ENCODE measurements at places on chromosomes 7 and 10.

GRCh38 chr7:50710441-50711154 lies 72.1 kb downstream of the GRB10 start:
- peak; percentile 88 for DNase-seq

- no peak for DNase-seq
Observed at GRCh38 chr10:60253484-60253883, 136.2 kb downstream of the ANK3 start.

DNA sequence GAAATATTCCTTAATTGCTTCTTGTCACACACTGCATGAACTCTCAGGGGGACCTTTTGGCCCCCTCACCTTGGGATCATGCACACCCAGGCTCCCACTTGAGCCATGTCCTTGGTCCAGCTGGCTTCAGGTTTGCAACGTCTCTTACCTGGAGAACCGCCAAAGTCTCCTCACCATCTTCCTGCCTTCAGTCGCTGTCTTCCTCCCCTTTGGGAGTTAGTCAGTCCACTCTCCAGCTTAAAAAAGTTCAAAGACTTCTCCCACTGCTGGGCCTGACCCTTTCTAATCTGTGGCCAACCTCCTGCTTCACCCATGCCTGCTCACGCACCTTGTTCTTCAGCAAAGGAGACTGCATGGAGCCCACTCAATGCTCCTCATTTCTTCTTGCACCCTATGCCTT lies 82.6 kb upstream of the LRRC4 start:
- no peak for DNase-seq

- no peak for DNase-seq
Observed at GRCh38 chr7:146864644-146865043, 748.0 kb downstream of the CNTNAP2 start.

GRCh38 chr7:120609136-120609753 lies 248.7 kb downstream of the TSPAN12 start:
- no peak for DNase-seq

GRCh38 chr7:30738026-30738915 lies 13.7 kb upstream of the INMT start:
- DNase-seq, result no peak

DNA sequence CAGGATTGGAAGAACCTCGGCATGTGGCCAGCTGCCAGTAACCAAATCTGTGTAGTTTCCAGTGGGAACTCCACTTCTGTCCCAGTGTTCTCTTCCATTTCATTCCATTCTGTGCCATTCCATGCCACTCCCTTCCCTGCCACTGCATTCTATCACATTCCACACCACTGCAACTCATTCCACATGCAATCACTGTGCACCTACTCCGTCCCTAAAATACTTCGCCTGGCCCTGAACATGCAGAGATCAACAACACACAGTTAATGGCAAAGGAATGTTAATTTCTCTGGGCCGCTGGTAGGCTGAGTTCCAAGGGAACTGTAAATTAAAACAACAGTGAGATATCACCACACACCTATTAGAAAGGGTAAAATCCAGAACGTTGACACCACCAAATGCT lies 64.8 kb downstream of the AKR1B1 start:
- DNase-seq, result no peak

DNA sequence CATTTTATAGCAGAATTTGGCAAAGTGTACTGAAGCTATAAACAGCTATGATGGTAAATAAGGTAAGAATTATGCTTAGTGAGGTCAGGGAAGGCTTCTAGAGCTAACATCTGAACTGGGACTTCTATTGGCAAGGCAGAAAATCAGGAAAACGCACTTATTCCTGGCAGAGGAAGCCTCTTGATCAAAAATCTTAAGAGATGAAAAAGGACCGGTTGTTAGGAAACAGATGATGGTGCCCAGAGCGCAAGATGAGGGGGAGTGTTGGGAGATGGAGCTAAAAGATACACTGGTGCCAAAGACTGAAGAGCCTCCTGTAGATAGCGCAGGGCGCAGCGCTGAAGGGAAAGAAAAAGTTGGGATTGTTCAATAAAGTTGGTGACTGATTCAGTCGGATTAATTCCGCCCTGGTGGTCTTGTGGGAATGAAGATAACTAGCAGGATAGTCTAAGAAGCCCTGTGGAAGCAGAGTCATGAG lies 550 bp upstream of the CALU start:
- DNase-seq, result no peak

- DNase-seq, result no peak
Observed at GRCh38 chr7:148260599-148260998, 330.0 kb upstream of the C7orf33 start.

- peak; percentile 35 for DNase-seq
Observed at GRCh38 chr7:134457210-134457609, 1.7 kb downstream of the AKR1B1 start.

DNA sequence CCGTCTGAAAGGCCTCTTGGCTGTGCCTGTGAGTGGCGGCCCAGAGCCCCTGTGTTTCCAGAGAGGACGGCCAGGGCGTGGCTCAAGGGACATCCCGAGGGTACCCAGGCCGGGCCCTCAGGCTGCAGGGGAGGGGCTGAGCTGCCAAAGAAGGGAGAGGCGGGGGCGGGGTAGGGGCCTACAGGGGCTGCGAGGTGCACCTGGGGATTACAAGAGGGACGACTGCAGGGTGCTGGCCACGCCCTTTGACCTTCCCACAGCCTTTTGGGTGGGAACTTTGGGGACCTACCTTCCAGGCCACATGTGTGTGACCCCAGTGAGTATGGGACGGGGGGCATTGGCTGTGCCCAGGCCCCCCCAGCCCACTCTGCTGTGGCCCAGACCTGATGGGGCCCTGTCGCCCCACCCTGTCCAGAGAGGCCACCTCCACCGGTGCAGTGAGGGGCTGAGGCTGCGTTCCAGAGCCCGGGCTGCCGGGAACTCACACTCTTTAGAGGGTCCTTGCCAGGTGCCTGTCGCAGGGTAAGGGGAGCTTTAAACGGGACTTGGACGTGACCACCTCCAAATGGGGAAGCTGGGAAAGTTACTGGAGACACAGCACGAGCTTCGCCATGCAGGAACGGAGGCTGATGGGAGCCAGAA lies 19.0 kb upstream of the NKX6-2 start:
- DNase-seq, result no peak

DNA sequence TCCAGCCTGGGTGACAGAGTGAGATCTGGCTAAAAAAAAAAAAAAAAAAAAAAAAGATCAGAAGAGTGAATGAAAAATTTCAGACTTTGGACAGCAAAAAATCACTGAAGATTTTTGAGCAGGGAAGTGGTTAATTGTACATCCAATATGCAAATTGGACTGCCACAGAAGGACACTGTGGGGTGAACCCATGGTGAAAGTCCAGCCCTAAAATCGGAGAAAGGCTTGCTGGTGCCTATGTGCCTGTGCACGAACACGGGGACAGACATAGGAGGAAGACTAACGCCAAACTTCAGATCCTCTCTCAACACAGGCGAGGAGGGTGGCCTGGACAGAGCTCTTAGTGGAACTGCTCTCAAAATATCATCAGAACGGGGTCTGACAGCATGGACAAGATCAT lies 65.5 kb downstream of the FAM171A1 start:
- DNase-seq, result no peak

- no peak for DNase-seq
Observed at GRCh38 chr7:4162884-4163564, 519.1 kb upstream of the FOXK1 start.

DNA sequence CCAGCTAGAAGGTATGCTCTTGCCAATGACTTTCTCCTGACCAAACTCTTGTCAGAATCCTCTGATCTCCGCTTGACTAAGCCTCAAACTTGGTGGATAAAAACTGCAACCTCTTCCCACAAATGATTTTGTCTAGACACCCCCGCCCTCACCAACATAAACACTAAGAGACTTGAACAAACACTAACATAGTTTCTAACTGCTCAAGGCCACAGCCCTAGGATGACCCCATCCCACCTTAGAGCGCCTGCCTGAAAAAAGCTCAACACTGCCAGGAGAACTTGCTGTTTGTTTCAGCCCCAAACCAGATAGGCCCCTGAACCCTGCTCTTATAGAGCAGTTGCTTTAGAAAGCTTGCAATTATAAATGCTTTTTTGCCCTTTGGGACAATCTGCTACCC lies 71.8 kb downstream of the LRRN3 start:
- no peak for DNase-seq

- DNase-seq, result no peak
Observed at GRCh38 chr7:108024538-108024937, 21.6 kb upstream of the LAMB1 start.

GRCh38 chr7:117087639-117088396 lies 134.5 kb downstream of the ST7 start:
- no peak for DNase-seq

- no peak for DNase-seq
Observed at GRCh38 chr7:46838463-46838862, 743.4 kb downstream of the TNS3 start.

DNA sequence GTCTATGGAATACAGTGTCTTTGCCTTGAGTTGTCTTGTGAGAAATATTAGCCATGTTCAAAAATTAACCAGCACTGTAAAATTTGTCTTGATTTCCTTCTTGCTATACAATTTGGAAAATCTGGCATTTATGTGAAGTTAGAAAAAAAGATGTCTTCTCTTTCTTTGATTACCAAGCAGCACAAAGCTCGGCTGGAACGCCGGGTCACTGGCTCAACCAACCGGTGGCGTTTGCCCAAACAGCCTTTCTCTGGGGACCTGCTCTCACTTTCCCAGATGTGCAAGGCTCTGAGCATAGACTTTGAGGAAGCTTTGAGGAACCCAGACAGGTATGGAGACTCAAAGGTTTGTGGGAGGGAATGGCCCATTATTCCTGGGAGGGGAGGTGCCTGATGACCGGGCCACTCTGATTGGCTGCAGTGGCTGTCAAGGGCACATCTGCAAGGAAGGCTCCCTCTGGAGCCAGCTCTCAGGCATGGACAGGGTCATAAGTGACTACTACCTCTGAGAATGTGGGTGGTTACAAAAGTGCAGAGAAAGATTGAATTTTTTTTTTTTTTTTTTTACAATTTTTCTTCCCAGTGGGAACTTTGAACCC lies 5.6 kb downstream of the BTBD16 start:
- DNase-seq, result no peak

- no peak for DNase-seq
Observed at GRCh38 chr10:128896963-128897362, 570.1 kb upstream of the MGMT start.

- no peak for DNase-seq
Observed at GRCh38 chr7:6360841-6361240, 86.9 kb downstream of the DAGLB start.

DNA sequence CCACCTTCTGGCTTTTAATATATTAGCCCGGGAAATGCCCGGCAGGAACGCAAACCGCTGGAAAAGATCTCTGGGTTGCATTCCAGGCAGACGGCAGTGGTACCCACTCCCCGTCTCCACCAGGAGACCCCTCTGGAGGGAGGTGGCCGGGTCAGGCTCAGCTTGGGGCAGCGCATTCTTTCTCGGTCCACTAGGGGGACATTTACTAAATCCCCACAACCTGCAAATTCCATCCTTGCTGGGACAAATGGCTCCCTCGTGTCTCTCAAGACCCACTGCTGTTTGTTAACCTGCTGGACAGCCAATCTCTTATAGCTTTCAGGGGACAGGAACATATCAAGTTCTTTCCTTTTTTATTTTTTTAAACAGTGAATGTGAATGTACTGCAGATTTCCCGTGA lies 45.8 kb upstream of the CARD11 start:
- no peak for DNase-seq

GRCh38 chr7:66348959-66349358 lies 143.8 kb downstream of the TPST1 start:
- no peak for DNase-seq

GRCh38 chr7:99362801-99363200 lies 11.7 kb upstream of the ARPC1B start:
- DNase-seq, result no peak

- no peak for DNase-seq
Observed at GRCh38 chr7:143419880-143420279, 11.2 kb upstream of the EPHA1 start.

GRCh38 chr7:55481155-55481554 lies 91.1 kb downstream of the VOPP1 start:
- DNase-seq, result no peak

- peak; percentile 84 for DNase-seq
Observed at GRCh38 chr10:78981970-78982281, 86.8 kb upstream of the ZMIZ1 start.

DNA sequence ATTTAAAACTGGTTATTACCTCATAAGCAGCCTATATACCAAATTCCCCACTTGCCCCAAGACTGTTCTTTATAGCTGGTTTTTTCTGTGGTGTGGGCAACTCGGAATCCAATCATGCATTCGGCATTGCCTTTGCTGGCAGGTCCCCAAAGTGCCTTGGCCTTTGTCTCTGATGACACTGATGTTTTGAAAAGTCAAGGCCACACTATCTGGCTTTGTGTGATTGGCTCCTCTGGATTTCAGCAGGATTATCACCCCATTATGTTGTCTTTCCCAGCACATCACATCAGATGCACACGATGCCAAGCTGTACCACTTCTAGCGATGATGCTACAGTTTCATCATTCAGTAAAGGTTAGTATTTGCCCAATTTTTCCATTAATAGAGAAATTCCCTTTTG lies 97.7 kb downstream of the USP6NL start:
- DNase-seq, result no peak

DNA sequence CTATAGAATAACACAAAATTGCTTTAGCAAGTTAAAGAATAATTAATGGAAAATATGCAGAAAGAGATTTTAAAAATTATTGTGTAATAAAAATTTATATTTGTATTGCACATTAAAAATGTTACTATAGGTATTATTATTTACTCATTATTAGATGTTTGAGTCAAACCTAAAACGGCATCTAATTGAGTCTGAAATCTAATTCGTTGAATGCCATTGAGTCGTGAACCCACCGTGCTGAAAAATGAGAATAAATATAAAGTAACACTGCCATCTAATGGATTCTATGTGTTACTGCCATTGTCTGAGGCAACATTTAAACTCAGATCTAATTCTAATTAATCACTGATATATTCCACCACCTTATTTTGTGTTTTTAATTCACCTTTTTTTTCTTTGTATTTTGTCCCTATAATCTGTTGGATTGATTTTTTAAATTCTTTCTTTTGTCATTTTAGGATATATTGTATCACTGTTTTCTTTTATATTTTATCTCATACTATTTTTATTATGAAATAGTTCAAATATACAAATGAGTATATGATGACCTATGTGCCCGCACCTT lies 62.2 kb downstream of the SAMD9 start:
- DNase-seq, result peak; percentile 64

DNA sequence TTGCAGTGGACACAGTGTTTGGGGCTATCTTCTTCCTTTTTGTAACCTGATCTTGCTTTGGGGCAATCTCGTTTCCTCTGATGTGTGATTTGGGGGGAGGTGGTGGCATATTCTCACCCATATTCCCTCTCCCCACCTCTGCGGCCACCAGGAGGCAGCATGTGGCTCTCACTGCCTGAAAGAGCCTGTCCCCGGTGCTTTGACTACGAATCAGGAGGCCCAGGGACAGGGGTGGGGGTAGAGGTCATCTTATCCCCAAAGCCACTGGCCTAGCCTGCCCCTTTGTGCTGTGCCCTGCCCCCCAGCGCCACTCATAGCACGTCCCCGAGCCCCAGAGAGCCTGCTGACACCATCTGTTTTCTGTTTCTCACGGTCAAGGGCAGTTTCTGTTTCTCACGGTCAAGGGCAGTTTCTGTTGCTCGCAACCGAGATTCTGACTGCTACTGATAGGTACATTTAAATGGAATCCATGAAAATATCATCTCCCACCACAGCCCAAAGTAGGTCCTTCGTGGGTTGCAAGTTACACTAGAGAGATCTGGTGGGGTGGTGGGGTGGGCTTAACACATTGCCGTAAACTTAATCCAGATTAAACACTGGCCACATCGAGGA lies 28.2 kb downstream of the PHYH start:
- DNase-seq, result peak; percentile 23

- no peak for DNase-seq
Observed at GRCh38 chr7:148967602-148968001, 60.7 kb downstream of the PDIA4 start.
